NCI-H2107 (cell line): ENCODE measurements at places on chromosomes 7 and 10.

DNA sequence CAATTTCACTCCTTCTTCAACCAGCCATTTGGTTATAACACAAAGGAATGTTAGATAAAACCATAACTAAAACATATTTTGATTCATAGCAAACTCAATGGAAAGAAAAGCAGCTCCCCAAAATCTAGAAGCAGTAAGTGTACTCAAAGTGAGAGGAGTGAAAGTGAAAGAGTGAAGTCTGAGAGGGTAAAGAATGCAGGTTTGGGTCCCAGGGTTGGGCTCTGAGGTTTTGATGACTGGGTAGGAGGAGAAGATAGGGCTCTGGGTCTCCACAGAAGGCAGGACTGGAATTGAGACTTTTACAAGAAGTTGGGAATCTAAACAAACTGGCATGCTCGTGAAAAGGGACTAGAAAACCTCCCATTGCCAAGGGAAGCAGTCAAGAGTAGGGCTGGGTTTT is 85.4 kb upstream of the RSU1 start:
- DNase-seq, result no peak

DNA sequence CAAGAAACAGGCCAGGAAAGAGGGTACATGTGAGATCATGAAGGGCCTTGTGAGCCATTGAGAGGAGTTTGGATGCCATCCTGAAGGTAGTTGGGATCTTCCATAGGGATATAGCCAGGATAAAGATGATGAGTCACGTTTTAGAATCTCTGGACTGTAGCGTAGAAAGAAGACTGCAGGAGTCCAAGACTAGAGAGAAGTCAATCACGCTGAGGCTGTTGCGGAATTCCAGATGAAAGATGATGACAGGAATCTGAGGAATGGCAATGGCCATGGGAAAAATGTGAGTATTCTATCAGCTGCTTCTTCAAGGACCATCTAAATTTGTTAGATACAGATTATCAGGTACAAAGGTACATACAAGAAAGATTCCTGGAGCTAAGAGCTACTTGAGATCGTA is 711.3 kb downstream of the GRM8 start:
- DNase-seq, result no peak

DNA sequence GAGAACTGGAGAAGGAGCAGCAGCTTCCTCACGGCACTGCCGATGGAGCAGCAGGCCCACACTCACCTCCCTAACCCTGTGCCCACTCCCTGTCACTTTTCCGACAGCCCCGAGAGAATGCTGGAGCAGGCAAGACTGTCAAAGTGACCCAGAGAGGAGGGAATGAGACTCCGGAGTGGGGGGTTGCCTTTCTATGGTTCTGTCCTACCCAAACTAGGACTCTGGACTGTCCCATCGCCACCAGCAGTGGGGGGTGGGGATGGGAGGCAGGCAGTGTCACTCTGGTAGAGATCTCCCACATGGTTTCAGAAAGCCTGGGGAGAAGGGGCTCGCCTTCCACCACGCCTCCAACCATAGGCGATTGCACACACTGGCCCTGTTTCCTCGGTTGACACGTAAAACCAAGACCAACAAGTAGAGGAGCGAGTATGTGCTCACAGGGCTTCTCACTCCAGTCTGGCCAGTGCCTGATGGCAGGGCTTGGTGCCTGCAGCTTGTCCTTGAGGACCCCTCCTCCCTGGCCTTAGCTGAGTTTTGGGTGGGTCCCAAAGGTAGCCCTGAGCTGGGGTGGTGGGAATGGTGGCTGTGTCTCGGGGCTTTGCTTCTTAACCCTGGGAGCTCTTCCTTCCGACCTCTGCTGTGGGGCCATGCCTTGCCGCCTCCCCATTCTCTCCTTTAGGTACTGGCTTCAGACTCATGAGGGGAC is 148.5 kb downstream of the PTPN20 start:
- no peak for DNase-seq

DNA sequence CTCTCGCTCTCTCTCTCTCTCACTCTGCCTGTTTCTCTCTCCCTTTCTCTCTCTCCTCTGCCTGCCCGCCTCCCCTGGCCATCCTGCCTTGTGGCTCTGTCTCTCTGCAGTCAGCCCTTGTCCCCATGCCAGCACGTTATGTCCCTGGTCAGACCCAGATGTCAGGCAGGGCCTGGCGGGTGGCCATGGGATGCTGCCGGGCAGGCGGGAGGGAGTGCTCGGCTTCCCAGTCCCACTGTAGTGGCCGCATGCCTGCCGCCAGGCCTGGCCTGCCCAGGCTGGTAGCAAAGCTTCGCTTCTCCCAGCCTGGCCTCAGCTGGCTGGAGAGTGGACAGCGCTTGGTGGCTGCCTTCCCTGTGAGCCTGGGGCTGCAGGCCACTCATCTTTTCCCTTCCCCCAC is 121.5 kb upstream of the ZNF716 start:
- DNase-seq, result no peak

GRCh38 chr10:123991611-123992570 is 100.3 kb upstream of the CPXM2 start:
- DNase-seq, result no peak

DNA sequence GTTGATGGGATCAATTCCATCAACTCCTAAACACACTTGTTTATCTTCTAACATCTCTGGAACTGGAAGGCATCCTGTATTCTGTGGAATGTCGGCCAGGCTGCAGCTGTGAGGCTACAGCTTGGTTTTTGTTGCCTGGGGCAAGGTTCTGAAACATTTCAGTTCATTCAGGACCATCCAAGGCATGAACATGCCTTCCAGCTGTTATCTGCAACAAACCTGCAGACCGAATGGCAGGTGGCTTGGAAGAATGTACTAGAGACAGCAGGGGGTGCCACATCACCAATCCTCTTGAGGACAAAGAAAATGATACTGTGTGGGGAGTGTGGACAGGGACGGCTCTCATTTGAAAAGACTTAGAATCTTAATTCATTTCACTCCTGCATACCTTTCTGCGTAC is 12.4 kb downstream of the PAPOLB start:
- DNase-seq, result no peak

GRCh38 chr7:47546733-47547494 is 35.0 kb downstream of the TNS3 start:
- DNase-seq, result no peak

DNA sequence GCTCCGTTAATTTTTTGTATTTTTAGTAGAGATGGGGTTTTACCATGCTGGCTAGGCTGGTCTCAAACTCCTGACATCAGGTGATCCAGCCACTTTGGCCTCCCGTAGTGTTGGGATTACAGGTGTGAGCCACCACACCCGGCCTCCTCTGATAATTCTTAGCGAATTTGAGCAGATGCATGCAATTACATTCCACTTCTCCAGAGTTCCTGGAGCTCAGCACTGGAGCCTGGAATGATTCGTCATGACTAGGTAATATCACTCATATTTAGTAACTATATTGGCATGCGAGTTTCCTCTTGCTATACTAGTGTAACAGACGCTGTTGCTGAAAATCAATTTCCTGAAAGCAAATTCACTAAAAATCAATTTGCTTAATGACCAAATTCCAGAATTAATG is 86.8 kb downstream of the MKX start:
- DNase-seq, result no peak

GRCh38 chr10:91771907-91772306 is 26.3 kb upstream of the TNKS2 start:
- DNase-seq, result no peak

GRCh38 chr7:90580051-90580450 is 16.1 kb upstream of the CDK14 start:
- no peak for DNase-seq

- DNase-seq, result no peak
Measured at GRCh38 chr7:72391821-72392377, 20.2 kb downstream of the CALN1 start.

- DNase-seq, result no peak
Measured at GRCh38 chr7:143929224-143929920, 5.7 kb upstream of the OR2F2 start.

- DNase-seq, result no peak
Measured at GRCh38 chr7:24025094-24025493, 258.9 kb upstream of the NPY start.

DNA sequence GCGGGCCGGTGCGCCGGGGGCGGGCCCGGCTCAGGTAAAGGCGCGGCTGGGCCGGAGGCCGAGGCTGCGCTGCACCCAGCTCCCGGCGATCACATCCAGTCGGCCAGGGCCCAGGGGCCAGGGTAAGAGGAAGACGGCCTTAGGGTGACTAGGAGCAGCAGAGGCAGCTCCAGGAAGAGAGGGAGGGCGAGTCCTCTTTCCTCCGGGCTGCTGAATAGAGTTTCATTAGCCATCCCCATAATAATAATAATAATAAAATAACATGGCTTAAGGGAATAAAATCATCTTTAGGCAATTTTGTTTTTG is 44.8 kb upstream of the CDK1 start:
- peak; percentile 30 for DNase-seq

DNA sequence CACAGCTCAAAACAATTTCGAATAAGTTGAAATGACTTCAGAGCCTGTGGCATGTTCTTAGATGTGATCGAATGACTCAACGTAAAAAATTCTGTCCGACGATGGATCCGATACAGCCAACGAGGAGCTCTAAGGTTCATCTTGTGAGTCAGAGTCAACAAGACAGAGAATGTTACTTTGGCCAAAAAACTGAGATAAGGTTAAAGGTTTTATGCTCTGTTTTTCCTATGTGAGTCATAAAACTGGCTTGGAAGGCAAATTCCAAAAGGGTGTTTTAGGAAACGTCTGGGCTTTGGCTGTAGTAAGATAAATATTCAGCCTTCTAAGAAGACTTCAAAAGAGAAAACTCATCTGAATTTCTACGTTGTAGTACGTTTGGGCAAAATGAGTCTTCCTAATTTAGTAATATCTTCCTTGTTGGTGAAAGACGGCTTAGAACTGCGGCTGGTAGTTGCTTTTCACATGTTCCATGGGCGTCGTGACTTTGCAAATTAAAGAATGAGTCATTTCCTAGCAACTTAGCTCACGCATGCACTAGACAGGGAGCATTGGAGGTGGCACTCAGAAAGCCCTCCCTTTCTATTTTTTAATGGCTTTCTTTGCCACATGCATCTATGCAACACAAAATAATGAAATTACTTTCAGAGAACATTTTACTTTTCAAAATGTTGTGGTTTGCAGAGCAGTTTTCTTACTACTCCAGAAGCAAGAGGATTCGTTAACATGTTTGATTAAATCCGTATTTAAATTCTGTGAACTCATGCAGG is 28.2 kb downstream of the PFKP start:
- no peak for DNase-seq

DNA sequence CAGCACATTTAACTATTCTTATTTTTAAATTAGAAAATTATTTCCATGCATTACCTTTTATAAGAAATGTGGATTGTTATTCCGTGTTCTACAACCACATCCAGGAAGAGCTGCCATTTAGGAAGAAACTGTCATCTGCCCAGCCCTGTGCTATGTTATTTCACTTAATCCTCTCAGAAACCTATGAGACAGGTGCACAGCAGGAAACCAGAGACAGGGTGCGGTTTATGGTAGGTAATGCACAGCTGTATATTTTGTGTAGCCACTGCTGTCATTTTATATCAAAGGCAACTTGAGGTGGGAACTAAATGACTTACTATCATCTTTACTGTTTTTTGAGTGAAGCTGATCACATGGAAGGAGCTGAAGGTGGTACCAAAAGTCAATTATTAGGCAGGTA is 232.3 kb downstream of the MAGI2 start:
- DNase-seq, result no peak

- no peak for DNase-seq
Measured at GRCh38 chr7:31954500-31954899, 115.7 kb downstream of the PDE1C start.

GRCh38 chr10:3775696-3776551 is 9.1 kb downstream of the KLF6 start:
- DNase-seq, result no peak

- no peak for DNase-seq
Measured at GRCh38 chr7:11461946-11462345, 370.1 kb downstream of the THSD7A start.

GRCh38 chr10:13925971-13926780 is 339.4 kb downstream of the PRPF18 start:
- no peak for DNase-seq

GRCh38 chr10:34821587-34822585 is 6.8 kb upstream of the PARD3 start:
- no peak for DNase-seq

DNA sequence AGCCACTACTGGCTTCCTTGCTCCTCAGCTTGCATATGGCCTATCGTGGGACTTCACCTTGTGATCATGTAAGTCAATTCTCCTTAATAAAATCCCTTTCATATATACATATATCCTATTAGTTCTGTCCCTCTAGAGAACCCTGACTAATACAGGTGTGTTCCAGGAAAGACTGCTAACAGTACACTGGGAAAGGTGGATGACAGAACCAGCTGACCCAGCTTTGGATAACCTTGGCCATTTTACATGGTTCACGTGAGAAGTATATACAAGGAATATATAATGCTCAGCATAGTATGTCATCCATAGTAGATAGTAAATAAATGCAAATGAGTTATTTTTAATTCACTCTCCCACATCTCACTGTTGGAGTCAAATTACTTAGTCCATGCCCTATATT is 1003.5 kb downstream of the SORCS3 start:
- no peak for DNase-seq

- DNase-seq, result no peak
Measured at GRCh38 chr10:3972460-3973301, 187.7 kb upstream of the KLF6 start.

GRCh38 chr7:11231190-11231589 is 257.5 kb downstream of the PHF14 start:
- no peak for DNase-seq

GRCh38 chr7:5383314-5384098 is 40.1 kb downstream of the TNRC18 start:
- DNase-seq, result no peak

DNA sequence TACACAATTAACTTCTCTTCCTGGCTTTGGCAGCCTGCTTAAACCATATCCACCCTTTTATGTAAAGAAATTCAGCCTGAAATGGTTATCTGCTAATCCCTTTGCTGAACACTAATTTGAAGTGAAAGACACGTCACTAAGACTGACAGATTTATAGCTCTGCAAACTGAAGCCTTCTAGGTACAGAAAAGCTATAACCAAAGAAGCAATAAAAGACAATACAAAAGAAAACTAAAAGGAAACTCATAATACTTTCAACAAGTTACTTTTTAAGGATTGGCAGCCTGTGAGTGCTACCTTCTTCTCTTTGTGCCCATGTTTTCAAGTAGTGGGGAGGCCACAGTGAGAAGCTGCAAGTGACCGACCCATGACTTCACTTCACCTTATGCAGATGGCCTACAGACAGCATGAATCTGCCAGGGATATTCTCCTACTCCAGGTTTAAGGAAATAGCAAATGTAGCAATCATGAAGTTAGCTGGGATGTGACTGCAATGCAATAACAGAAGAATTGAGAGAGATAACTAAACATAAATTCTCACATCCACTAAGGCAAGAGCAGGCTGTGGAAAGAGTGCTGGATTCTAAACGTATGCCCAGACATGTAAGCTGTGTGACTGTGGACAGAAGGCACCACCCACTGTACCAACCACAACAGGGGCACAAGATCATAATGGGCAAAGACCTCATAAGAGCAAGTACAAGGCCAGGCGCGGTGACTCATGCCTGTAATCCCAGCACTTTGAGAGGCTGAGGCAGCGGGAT is 10.7 kb upstream of the SPOCK2 start:
- DNase-seq, result no peak

GRCh38 chr10:18312374-18313139 is 172.3 kb downstream of the CACNB2 start:
- DNase-seq, result no peak

- DNase-seq, result no peak
Measured at GRCh38 chr7:113636727-113637421, 281.9 kb downstream of the PPP1R3A start.

- no peak for DNase-seq
Measured at GRCh38 chr10:30387646-30388243, 38.7 kb upstream of the MTPAP start.
